ENCODE measurements at places on chromosomes 11 and 22.

DNA sequence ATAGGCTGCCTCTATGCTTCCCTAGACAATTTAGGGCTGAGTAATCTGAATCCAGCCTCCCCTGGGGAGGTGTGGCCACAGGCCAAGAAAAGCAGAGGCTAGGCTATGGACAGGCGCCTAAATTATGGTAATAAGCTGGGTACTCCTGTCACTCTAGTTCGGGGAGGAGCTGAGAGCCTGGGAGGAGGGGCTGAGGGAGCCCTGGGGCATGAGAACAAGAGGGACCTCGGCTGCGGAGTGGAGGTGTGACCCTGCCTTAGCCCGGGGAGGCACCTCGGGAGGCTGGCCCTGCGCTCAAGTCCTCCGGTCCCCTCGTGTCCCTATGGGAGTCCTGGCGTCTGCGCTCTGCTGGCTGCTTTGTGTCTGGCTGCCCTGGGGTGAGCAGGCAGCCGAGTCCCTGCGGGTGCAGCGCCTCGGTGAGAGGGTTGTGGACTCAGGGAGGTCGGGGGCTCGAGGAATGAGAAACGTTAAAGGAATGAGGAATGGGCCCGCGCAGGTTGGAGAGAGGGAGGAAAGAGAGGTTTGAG, at the start of gene OTOG:
TSS of gene OTOG (plus strand) at position 209 of the 527 bp plus-strand sequence. CDS start at position 323, 114 bp downstream.
- DNase-seq, result no peak

GRCh38 chr11:119319136-119319699, 2.3 kb upstream of the MCAM start:
- no peak for DNase-seq

DNA sequence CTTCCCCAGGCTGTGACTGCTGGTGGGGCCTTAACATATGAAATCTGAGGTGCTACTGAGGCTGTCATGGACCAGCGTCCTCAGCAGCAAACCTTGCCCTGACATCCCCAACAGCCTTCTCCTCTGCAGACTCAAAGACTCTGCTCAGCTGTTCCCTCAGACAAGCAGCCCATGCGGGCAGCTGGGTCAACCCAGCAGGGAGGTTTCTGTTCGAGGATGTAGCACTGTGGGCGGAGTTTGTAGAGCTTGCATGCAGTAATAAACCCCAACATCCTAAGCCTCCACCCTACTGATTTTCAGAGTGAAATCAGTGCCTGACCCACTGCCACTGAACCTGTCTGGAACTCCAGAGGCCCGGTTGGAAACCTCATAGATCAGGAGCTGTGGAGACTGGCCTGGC, 88.8 kb upstream of the XKR3 start:
- no peak for DNase-seq

DNA sequence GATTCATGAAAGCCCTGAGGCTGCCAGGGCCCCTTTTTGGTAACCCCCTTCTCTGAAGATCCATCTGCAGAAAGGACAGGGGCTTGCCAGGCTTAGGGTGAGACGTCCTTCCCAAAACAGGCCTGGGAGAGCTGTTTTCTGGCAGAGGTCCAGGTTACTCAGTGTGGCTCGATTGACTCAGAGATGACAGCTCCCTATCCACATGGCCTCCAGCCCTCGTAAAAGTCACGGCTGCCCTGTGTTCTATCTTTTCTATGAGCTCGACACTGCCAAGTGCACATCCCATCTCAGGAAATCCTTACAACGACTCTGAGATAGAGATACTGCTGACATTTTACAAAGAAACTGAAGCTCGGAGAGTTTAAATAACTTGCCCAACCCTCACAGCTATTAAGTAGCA, 20.4 kb downstream of the ADAMTS8 start:
- DNase-seq, result no peak

GRCh38 chr22:28034145-28034759, 115.2 kb upstream of the PITPNB start:
- no peak for DNase-seq

Measured in Caki2 (cell line).